ENCODE measurements at places on chromosomes 1 and 21. TPM values are rescaled to one million over a fixed set of nuclear protein-coding genes. Genes with fewer than 3 reads are reported as not detected.

The PBX1 gene
- total RNA-seq: 64.7 TPM

The B3GALT2 gene
- total RNA-seq: 26.4 TPM

The OR2T8 gene
- total RNA-seq: not detected

The SERPINC1 gene
- 0.35 TPM for total RNA-seq

The CD1B gene
- total RNA-seq: not detected

The ZFP69 gene
- total RNA-seq: 2.5 TPM

The CR1L gene
- not detected for total RNA-seq

The ETNK2 gene
- total RNA-seq: 5.3 TPM

The HRNR gene
- not detected for total RNA-seq

The CELA3A gene
- total RNA-seq: not detected

The ADAMTS1 gene
- total RNA-seq: 139 TPM

The TNFAIP8L2 gene
- 5.3 TPM for total RNA-seq

The TFF1 gene
- total RNA-seq: not detected
